WTC11 (cell line): ENCODE measurements at places on chromosomes 4 and X.
A peak's percentile ranks its signal among the peaks of the same experiment; 100 is the strongest.

DNA sequence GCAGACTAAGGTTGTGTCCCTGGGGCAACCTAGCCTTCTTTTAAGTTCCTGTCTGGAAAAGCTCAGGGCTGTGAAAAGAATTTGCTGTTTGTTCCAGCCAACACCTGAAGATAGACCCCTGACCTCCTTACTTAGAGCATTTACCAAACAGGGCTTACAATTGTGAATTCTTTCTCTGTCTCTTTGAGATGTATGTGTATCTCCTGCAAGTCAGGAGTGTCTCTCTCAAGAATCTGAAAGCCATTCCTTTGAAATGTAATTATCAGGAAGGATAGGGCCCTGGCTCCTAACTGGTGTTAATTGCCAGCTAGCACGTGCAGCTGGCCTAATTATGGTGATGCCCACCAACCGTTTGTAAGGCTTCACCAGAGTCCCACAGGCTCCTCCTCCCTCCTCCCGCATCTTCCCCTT is 18.2 kb downstream of the CCNG2 start:
- H3K36me3 ChIP-seq: peaks cover 8% of the 10 kb centered on the region
- H3K27me3 ChIP-seq: peaks cover 80% of the 10 kb centered on the region
- DNase-seq: peak; percentile 60
- no peak overlapping the region for H3K27ac ChIP-seq
- H3K4me3 ChIP-seq: no peak overlapping the region

DNA sequence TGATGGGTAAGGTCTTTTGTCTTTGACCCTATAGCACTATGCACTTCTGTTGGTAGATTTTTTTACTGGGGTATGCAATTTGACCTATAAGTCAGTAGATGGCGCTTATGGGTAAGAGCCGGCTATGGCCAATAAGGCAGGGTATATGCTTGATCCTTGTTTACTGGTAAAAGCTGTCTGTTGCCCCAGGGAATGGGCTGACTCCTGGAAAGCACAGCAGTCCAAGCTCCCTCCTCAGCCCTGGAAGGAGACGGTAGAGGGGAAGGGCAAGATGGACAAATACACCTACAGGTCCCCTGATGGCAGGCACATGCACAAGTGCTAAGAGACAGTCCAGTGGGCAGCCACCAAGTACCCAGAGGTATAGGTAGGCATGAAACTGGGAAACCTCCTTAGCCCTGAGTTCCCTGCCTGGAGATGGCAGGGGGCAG is 63.7 kb downstream of the ADAMTS3 start:
- H3K36me3 ChIP-seq: no peaks in the 10 kb centered on the region
- no peak overlapping the region for H3K27ac ChIP-seq
- H3K4me1 ChIP-seq: peaks cover 2% of the 10 kb centered on the region; the same call in 1 of the 2 replicates
- peak; percentile 27 for DNase-seq
- no peak overlapping the region for H3K4me3 ChIP-seq

- H3K27ac ChIP-seq: peak overlapping the region; percentile 84
- DNase-seq: no peak
- peaks cover 38% of the 10 kb centered on the region for H3K4me1 ChIP-seq
- H3K4me3 ChIP-seq: no peak overlapping the region
- H3K36me3 ChIP-seq: no peaks in the 10 kb centered on the region
Measured at GRCh38 chr4:176186067-176186466, 9.3 kb downstream of the SPATA4 start.

DNA sequence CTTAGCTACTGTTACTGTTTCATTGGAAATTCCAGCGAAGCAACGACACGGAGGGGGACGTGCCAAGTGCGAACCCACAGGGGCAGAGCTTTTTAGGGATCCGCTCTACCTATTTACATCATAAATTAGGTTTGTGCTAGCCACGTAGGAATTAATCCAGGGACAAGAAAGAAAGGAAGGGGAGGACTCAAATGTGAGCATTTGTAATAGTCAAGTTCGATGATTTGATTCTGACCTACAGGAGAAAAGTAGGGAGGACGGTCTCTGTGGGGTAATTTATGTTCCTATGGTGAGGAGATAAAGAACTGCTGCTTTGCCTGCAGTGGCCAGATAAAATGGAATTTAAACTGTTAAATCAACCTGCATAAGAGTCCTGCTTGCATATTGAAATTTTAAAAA is 1.7 kb downstream of the INTS6L start:
- H3K27me3 ChIP-seq: no peaks in the 10 kb centered on the region
- H3K4me3 ChIP-seq: peak overlapping the region; percentile 85
- peaks cover 18% of the 10 kb centered on the region for H3K4me1 ChIP-seq
- no peak for DNase-seq
- peak overlapping the region; percentile 97 for H3K27ac ChIP-seq

DNA sequence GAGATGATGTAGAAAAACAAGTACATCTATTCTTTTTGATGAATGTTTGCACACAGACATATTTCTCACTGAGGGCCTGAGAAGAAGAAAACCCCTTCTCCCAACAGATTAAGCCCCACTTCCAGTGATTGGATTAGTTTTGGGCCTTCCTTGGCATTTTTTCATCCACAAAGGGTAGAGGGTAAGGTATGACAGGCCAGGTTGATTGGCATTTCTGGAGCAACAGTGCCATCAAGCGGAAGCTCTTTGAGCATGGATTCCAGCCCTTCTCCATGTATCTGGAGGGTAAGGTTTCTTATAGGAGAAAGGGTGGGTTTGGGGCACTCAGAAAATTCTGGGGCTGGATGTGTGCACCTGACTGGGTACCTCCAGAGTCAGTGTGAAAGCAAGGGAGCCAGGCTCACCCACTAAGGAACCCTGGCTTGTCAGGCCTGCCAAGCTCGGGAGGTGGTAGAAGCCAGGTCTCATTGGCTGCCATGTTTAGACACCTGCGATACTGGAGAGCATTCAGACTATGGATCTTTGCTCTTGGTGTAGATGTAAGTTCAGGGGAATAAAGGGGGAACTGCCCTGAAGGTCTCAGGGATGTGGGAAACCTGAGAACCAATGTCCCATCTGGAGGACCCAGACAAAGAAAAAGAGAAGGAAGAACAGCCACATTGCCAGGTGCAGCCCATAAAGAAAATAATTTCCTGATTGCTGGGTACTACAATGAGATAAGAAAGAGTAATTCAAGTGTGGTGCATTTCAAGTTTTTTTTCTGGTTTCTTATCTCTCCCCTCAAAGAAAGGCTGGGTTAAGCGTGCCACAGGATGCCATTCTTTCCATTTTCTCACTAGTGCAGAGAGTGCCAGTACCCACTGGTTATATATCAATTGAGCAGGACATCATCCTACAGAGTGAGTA is 222.3 kb upstream of the AGTR2 start:
- no peak overlapping the region for H3K4me3 ChIP-seq
- DNase-seq: no peak
- peaks cover 14% of the 10 kb centered on the region for H3K4me1 ChIP-seq
- H3K27ac ChIP-seq: no peak overlapping the region
- H3K27me3 ChIP-seq: no peaks in the 10 kb centered on the region

GRCh38 chr4:35934320-35934981 is 309.9 kb downstream of the ARAP2 start:
- H3K27ac ChIP-seq: no peak overlapping the region
- no peak overlapping the region for H3K4me3 ChIP-seq
- H3K27me3 ChIP-seq: no peaks in the 10 kb centered on the region
- H3K36me3 ChIP-seq: no peaks in the 10 kb centered on the region
- peaks cover 10% of the 10 kb centered on the region for H3K4me1 ChIP-seq
